ENCODE measurements at places on chromosomes 4 and X. TPM values are rescaled to one million over a fixed set of nuclear protein-coding genes. Genes with fewer than 3 reads are reported as not detected.

Gene MAP7D2
- total RNA-seq: under 0.01 TPM

DNA sequence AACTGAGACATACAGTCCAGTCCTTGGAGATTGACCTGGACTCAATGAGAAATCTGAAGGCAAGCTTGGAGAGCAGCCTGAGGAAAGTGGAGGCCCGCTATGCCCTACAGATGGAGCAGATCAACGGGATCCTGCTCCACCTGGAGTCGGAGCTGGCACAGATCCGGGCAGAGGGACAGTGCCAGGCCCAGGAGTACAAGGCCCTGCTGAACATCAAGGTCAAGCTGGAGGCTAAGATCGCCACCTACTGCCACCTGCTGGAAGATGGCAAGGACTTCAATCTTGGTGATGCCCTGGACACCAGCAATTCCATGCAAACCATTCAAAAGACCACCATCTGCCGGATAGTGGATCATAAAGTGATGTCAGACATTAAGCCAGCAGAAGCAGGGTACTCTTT lies 20.4 kb upstream of the FRMPD3 start:
- no peak for DNase-seq

DNA sequence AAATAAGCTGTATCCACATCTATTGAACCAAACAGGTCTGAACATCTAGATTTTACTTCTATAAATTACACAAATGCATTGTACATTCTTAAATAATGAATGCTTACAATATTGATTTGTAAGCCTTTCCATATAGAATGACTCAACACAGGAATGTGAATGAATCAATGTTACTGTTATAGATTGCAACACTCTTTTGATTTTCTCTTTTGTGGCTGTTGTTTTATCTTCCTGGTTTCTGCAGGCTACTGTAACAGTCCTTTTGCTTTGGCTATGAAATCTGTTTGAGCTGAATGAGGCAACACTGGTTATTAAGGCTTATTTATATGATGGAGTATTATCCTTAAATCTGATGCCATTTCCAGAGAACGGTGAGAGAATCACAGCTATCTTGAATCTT lies 49.5 kb downstream of the GPR50 start:
- no peak for DNase-seq

DNA sequence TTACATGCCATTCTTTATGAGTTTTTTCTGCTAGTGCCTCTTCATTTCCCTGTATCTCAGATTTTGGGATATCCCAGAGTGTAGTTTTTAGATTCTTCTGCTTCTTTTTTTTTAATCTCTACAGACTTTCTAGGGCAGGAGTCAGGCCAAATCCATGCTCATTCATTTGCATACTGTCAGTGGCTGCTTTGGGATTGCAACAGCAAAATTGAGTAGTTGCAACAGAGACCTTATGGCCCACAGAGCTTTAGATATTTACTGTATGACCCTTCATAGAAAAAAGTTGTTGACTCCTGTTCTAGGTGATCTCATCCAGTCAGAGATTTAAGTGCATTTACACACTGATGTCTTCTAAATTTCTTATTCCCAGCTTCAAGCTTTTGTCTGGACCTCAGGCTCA lies 35.3 kb downstream of the ARFIP1 start:
- no peak for DNase-seq

GRCh38 chr4:62457356-62457755 lies 1257.2 kb downstream of the ADGRL3 start:
- peak; percentile 2 for DNase-seq
